AG04450 (cell line): ENCODE measurements at places on chromosomes 1 and 21. TPM values are rescaled to one million over a fixed set of nuclear protein-coding genes. Genes with fewer than 3 reads are reported as not detected.

DNA sequence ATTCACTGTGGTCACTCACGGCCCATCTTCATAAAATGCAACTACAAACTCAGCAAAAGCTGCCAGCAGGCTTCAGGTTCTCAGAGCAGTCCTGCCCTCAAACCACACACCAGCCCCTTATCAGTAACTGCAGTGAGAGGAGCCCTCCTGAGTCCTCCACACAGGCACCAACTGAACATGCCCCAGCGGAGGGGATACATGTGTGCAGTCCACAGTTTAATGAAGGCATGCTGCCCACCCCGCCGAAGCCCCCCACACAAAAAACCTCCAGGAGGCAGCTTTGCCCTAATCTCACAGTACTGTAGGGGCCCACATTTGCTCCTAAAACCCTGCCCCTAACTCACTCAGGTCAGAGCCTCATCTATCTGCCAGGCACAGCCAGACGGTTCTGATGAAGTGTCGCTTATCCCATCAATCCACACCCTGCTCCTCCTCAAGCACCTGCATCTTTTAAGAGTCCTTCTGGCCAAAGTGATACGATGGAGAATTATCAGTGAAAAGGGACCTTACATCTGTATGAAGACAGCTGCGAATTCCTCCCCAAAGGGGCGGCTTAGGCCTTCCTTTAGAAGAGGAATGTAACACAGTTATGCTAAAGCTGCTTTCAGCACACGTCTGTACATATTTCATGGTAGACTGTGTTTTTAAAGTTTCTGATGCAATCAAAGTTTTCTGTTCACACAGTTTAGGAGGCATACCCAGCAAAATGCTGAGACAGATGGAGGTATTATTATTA, 3.5 kb downstream of the ABCB10 start:
- DNase-seq = no peak

The BMP8B gene
- not detected in 2 replicates for polyA plus RNA-seq

GRCh38 chr1:181128592-181129497, 40.3 kb downstream of the IER5 start:
- DNase-seq = no peak

The AIRE gene
- not detected in 2 replicates for polyA plus RNA-seq

GRCh38 chr21:39051588-39051949, 131.7 kb downstream of the PSMG1 start:
- no peak for DNase-seq

GRCh38 chr21:24759348-24760075, 847.8 kb downstream of the MRPL39 start:
- DNase-seq = no peak
